ENCODE measurements at places on chromosomes 12 and 14. TPM values are rescaled to one million over a fixed set of nuclear protein-coding genes. Genes with fewer than 3 reads are reported as not detected.

- no peak for DNase-seq
These were observed 368.6 kb upstream of the CCDC196 start for GRCh38 chr14:66117600-66117999.

DNA sequence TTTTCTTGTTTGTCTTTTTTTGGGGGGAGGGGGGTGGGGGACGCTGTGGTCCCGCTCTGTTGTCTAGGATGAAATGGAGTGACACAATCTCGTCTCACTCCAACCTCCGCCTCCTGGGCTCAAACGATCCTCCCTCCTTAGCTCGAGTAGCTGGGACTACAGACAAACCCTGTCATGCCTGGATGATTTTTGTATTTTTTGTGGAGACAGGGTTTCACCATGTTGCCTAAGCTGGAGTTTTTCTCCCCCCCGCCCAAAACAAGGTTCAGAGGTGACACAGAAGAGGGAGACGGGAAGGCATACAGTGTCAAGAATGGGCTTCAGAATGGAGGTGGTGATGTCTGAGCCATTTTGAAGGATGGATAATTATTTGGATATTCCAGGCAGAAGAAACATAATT, 116.9 kb upstream of the ATF1 start:
- DNase-seq = no peak

GRCh38 chr12:14540801-14541462, 26.8 kb downstream of the PLBD1 start:
- no peak for DNase-seq

DNA sequence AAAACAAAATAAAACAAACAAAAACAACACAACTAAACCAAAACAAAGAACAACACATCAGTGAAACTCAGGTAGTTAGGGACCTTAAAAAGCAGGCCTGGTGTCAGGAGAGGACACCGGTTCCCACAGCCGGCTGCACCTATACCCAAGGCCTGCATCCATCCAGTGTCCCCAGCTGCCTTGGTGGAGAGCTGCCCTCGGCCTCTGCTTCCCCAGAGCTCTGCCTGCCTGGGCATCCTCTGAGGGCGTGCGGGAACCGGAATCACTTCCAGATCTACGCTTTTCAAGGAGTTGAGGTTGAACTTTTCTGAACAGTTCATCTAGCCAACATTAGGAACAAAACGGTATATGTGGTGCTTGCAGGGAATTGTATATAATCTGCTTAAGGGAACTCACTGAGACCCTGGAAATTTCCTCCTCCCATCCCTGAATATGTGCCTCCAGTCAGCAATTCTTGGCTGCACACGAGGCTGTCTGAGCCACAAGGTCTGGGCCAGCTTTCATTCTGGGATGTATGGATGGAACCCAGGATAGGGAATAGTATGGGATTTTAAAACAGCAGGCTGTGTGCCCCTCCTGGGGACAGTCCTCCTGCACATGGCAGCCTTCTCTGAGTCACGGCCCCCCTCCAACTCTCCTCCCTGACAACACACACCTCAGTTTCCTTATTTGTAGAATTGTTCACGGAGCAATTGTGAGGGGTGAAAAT, 319.0 kb upstream of the RTL1 start:
- no peak for DNase-seq

- DNase-seq = no peak
These were observed 104.4 kb upstream of the RFLNA start for GRCh38 chr12:124190312-124191023.

GRCh38 chr12:101302741-101303140, 22.8 kb downstream of the UTP20 start:
- no peak for DNase-seq

GRCh38 chr14:73661872-73662271, 17.1 kb downstream of the DNAL1 start:
- no peak for DNase-seq

- DNase-seq = no peak
These were observed 11.6 kb downstream of the TIMELESS start for GRCh38 chr12:56437430-56438176.

GRCh38 chr12:74292351-74293194, 245.1 kb upstream of the ATXN7L3B start:
- DNase-seq = no peak

The GALNT16 gene
- 12.6 TPM for total RNA-seq

The CISTR gene
- total RNA-seq = not detected

The PLEKHG7 gene
- total RNA-seq = 1.5 TPM

The MMP17 gene
- total RNA-seq = 6.3 TPM
